Spleen (tissue), 13 donors: ENCODE measurements at places on chromosomes 4 and X. TPM values are rescaled to one million over a fixed set of nuclear protein-coding genes. Genes with fewer than 3 reads are reported as not detected.

DNA sequence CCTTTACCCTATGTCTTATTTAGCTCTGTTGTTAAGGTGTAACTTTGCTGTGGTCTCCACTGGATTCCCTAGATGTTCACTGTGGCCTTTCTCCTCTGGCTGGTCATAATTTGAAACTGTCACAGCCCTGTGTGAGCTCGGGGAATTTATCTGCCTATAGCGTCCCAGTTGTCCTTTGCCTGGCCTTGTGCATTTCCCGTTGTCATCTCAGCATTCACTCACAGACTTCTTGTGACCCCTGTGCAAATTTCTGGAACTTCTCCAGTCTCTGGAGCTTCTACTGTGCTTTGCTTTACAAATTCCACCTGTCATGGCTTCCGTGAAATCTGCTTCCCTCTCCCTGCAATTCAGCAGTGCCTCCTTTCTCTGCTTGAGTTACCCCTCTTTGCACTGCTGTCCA lies 106.7 kb downstream of the WWC2 start:
- no peak for DNase-seq

DNA sequence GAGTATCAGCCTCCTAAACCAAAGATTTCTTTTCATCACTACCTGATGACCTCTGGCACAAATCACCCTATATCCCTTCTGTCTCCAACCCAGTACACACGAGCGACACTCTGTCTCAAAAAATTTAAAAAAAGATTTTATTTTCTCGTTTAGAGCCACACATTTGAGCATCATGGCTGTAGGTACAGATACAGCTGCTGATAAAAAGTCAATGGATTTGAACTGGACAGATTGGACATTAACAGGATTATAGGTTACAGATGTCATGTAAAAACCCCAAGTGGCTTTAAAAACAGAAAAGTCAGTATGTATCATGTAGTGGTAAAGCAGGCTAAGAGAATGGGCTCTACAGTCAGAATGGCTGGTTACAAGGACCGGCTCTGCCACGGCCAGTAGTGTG lies 171.1 kb downstream of the SCFD2 start:
- DNase-seq, result peak; percentile 53

DNA sequence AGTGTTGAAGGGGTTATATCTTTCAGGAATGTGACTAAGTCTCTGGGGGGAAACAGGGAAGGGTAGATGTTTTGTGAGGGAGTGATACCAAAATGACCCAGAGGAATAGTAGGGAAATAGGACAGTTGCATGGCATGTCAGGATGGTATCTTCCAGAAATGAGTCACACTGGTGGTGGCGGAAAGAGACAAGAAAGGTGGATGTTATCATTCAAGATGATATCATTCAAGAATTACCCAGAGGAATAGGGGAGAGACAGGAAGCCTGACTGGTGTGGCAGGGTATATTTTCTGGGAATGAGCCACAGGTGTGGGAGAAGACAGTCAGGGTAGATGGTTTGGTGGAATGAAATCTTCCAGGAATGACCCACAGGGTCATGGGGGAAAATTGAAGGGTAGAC lies 61.1 kb downstream of the MAOA start:
- DNase-seq, result no peak

GRCh38 chr4:1234309-1234695 lies 14.6 kb downstream of the CTBP1 start:
- peak; percentile 36 for DNase-seq

The ZNF185 gene
- 2.7 TPM for polyA plus RNA-seq

- DNase-seq, result no peak
These were observed 70.3 kb downstream of the PPEF2 start for GRCh38 chr4:75831856-75832405.

GRCh38 chr4:82909326-82909725 lies 8.8 kb downstream of the THAP9 start:
- no peak for DNase-seq

DNA sequence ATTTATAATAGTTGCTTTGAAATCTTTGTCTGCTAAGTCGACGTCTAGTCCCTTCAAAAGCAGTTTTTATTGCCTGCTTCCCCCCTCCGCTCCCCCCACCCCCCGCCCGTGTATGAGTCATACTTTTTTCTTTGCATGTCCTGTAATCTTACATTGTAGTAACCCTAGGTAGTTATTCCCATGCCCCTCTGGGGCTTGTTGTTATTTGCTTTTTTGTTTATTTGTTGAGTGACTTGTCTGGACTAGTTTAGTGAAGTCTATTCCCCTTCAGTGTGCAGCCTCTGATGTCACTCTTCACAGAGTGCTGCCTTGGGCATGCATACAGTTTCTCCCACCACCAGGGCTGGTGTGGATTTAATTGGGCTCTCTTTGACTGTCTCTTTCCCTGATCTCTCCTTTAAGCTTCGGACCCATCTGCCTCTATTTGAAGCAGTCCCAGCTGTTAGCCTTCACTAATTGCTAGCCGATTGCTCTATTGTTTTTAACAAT lies 86.2 kb downstream of the PPEF1 start:
- DNase-seq, result no peak

The CYBB gene
- 30.5 TPM for polyA plus RNA-seq
